ENCODE measurements at places on chromosomes 3 and 15. TPM values are rescaled to one million over a fixed set of nuclear protein-coding genes. Genes with fewer than 3 reads are reported as not detected.

GRCh38 chr3:46935989-46936558 lies 40.5 kb downstream of the CCDC12 start:
- H3K4me3 ChIP-seq, result no peak overlapping the region
- peak overlapping the region; percentile 89 for H3K27ac ChIP-seq
- no peak for DNase-seq
- H3K27me3 ChIP-seq, result no peaks in the 10 kb centered on the region

- no peaks in the 10 kb centered on the region for H3K36me3 ChIP-seq
- no peak overlapping the region for H3K4me3 ChIP-seq
- no peak for DNase-seq
- H3K4me1 ChIP-seq, result no peaks in the 10 kb centered on the region
- H3K27me3 ChIP-seq, result no peaks in the 10 kb centered on the region
Measured at GRCh38 chr3:118531816-118532215, 502.8 kb downstream of the IGSF11 start.

DNA sequence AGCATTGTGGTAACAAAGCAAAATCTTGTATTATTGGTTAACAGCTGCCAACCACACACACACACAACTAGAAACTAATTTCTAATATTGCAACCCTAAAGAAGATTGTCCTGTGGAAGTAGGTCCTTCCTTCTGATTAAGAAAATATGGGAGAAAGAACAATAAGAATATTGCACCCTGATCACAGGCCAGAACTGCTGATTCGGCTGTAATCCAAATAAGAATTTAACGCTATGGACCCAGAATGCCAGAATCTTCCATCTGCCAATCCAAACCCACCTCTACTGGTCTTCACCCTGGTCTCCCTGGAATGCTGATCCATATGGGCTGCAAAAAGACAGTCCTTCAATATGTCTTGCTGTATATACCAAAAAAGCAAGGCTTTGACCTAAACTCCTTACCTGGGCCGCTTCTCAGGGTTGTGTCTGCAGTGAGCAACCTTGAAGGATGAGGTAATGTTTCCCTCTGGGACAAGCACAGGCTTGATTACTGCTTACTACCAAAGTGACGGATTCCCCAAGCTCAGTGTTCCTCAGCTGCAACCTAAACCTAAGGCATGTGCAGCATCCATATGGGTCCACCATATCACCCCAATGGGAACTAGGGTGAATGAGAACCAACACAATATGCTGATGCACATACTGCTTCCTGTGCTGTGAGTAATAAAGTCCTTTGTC lies 8.0 kb downstream of the CCDC14 start:
- no peaks in the 10 kb centered on the region for H3K36me3 ChIP-seq
- no peak overlapping the region for H3K27ac ChIP-seq
- H3K4me3 ChIP-seq, result no peak overlapping the region
- no peaks in the 10 kb centered on the region for H3K27me3 ChIP-seq
- no peak for DNase-seq

DNA sequence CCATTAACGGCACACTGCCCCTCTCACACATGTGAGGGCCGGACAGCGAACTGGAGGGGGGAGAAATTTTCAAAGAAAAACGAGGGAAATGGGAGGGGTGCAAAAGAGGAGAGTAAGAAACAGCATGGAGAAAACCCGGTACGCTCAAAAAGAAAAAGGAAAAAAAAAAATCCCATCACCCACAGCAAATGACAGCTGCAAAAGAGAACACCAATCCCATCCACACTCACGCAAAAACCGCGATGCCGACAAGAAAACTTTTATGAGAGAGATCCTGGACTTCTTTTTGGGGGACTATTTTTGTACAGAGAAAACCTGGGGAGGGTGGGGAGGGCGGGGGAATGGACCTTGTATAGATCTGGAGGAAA lies 1.5 kb downstream of the SOX2 start:
- H3K27me3 ChIP-seq, result peaks cover 98% of the 10 kb centered on the region
- no peak for DNase-seq
- H3K4me3 ChIP-seq, result no peak overlapping the region

- no peaks in the 10 kb centered on the region for H3K36me3 ChIP-seq
- no peak overlapping the region for H3K4me3 ChIP-seq
- no peak for DNase-seq
- peaks cover 2% of the 10 kb centered on the region for H3K4me1 ChIP-seq
- no peaks in the 10 kb centered on the region for H3K27me3 ChIP-seq
Measured at GRCh38 chr15:96412906-96413231, 82.4 kb downstream of the NR2F2 start.

- no peak overlapping the region for H3K27ac ChIP-seq
- no peak overlapping the region for H3K4me3 ChIP-seq
- H3K27me3 ChIP-seq, result no peaks in the 10 kb centered on the region
- H3K36me3 ChIP-seq, result no peaks in the 10 kb centered on the region
- no peaks in the 10 kb centered on the region for H3K4me1 ChIP-seq
Measured at GRCh38 chr3:76199382-76199781, 414.0 kb upstream of the ZNF717 start.

- no peaks in the 10 kb centered on the region for H3K4me1 ChIP-seq
- H3K36me3 ChIP-seq, result no peaks in the 10 kb centered on the region
- H3K4me3 ChIP-seq, result no peak overlapping the region
- no peak overlapping the region for H3K27ac ChIP-seq
Measured at GRCh38 chr3:133137042-133137996, 99.1 kb downstream of the TMEM108 start.

DNA sequence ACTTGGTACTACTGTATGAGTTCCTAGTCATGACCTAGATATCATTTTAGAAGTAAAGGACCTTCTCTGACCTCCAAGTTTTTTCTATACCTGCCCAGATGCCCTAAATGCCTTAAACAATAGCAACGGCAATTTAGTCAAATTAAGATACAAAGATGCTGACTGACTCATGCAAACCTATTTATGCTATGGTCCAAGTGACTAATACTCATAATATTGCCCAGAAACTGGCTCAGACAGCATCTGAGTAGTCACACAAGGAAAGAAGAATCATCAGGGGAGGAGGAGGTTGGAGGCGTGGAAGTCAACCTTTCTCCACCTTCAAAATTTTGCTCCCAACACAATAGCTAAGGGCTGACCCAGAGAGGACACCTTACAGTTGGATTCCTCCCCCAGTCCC lies 6.8 kb downstream of the FYCO1 start:
- H3K4me1 ChIP-seq, result peaks cover 21% of the 10 kb centered on the region
- no peaks in the 10 kb centered on the region for H3K27me3 ChIP-seq
- no peaks in the 10 kb centered on the region for H3K36me3 ChIP-seq
- H3K4me3 ChIP-seq, result no peak overlapping the region
- H3K27ac ChIP-seq, result peak overlapping the region; percentile 81
- DNase-seq, result no peak

DNA sequence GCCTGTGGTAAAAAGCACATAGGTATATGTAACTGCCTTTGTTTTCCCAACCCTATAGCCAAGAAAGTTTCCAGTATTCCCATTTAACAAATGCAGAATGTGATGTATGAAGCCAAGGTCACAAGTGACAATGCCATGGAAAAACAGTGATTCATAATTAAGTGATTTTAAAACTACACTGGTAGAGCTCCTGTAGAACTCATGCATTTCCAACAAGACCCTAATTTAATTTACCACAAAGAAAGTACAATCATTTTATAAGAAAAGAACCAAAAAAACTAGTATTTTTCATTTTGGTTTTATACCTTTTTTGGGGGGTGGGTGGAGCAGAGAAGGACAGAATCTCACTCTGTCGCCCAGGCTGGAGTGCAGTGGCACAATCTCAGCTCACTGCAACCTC lies 82.0 kb downstream of the STAG1 start:
- no peak for DNase-seq
- H3K36me3 ChIP-seq, result no peaks in the 10 kb centered on the region
- no peaks in the 10 kb centered on the region for H3K27me3 ChIP-seq
- H3K4me3 ChIP-seq, result no peak overlapping the region
- no peak overlapping the region for H3K27ac ChIP-seq

DNA sequence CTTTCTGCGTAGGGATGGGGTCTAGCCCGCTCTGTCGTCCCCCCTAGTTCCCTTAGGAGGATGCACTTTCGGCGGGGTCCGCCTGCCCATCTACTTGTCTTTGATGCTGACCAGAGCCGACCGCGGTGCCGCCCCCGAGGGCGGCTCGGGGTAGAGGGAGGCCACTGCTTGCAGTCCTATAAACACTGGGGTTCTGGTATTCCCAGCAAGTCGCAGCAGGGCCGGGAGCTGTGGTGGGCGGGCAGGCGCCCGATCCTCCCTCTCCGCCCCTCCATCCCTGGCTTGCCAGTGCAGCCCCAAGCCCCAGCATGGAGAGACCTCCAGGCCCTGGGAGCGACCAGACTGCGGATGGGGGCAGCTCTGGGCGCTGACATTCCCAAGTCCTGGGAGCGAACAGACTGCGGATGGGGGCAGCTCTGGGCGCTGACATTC lies 830 bp downstream of the SEMA4B start:
- peak overlapping the region; percentile 87 for H3K27ac ChIP-seq
- peaks cover 7% of the 10 kb centered on the region for H3K4me1 ChIP-seq
- H3K4me3 ChIP-seq, result peak overlapping the region; percentile 79

- H3K4me1 ChIP-seq, result no peaks in the 10 kb centered on the region
- H3K27me3 ChIP-seq, result no peaks in the 10 kb centered on the region
- no peak for DNase-seq
Measured at GRCh38 chr3:24986612-24987011, 441.5 kb upstream of the RARB start.

DNA sequence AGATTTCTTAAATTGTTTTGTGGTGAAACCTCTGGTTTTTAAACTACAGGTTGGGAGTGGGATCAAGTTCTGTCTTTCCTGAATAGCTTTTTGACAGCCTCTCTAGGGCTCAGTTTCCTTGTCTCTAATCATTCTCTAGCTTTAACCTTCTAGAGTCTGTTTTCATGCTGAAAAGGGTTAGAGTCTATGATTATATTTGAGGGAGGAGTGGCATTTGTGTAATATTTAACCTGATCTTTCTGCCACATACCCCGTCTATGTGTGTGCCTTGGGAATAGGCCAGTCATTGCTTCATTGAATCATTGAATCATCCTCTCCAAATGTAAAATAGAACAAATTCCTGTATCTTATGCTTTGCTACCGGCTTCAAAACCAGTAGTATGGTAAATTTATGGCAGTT lies 204.9 kb downstream of the KLHL25 start:
- H3K27ac ChIP-seq, result peak overlapping the region; percentile 34
- no peak overlapping the region for H3K4me3 ChIP-seq
- no peaks in the 10 kb centered on the region for H3K27me3 ChIP-seq

- H3K4me3 ChIP-seq, result no peak overlapping the region
- H3K4me1 ChIP-seq, result no peaks in the 10 kb centered on the region
- no peak overlapping the region for H3K27ac ChIP-seq
Measured at GRCh38 chr3:69204315-69204957, 82.0 kb upstream of the LMOD3 start.

The NECTIN3 gene
- 19.7 TPM for total RNA-seq

The FBLN2 gene
- total RNA-seq, result 43.5 TPM

The CLDN18 gene
- total RNA-seq, result not detected

The CAMP gene
- total RNA-seq, result 2.9 TPM

The ACKR4 gene
- 2.5 TPM for total RNA-seq

The C3orf62 gene
- total RNA-seq, result 5.1 TPM

The HEXA gene
- 81.1 TPM for total RNA-seq

Measured in breast epithelium (tissue), 4 donors.